ENCODE measurements at places on chromosomes 2 and 18.

DNA sequence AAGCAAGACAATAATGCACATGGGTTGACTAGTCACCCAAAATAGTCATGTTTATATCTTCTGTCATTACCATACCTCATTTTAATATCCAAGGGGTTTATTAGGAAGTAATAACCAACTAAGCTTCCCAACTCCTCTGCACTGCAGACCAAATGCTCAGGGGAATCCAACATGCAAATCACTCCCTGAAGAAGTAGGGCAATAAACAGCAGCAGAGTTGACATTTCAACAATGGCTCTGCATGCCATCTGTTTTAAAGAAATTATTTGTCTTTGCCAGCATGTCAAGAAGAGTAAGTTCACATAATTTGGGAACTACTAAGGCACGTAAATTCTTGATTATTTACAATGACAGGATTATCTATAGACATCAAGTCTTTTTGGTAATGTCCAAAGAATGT is 84.4 kb upstream of the LYPD1 start:
- DNase-seq = no peak

DNA sequence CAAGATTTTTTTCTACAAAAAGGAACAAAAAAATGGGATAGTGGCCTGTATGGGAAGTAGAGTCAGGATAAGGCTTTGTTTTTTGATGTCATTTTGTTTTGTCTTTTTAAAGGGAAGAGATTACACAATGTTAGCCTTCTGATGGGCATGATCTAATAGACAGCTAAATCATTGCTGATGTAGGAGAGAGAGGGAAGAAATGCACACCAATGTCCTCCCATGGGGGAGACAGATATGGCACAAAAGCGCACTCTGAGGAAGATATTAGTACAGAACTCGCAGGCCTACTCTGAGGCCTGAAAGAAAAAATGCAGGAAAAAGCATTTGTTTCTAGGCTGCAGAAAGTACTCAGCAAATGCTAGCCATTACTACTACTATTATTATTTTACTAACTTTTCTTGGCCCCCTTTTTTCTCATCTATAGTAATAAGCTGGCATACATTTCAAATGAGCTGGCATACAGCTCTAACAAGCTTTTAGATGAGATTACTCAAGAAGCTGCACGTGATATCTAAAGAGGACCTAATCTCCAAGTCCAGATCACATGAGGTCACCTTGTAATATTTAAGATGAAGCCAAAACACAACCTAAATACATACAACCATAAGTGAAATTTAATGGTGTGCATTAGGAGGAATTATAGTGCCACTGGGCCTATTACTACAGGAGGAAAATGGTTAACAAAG is 269.4 kb upstream of the TANK start:
- DNase-seq = no peak

DNA sequence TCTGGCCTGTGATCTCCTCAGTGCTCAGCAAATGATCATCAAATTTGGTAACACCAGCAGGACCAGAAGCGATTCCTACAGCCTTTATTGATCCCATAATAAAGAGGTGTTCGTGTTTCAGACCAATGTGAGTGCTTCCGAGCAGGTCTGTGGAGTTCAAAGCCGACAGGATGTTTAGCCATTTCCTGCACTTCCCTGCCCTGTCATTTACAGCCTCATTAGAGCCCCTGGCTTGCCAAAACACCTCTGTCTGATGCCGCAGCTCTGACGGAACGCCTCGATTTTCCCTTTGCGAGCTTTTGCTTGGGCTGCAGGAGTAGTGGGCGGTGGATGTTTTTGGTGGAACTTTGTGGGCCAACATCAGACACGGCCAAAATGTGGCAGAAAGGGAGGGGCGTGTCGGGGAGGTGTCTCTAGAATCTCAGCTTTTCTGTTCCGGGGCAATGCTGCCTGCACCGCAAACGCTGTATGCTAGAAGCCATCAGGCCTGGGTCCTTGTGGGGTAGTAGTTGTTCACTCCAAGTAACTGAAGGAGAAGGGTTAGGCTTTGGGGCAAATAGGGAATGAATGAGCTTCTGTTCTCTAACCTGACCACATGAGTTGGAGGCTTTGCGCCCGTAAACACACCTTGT is 26.1 kb upstream of the INHBB start:
- DNase-seq = no peak

DNA sequence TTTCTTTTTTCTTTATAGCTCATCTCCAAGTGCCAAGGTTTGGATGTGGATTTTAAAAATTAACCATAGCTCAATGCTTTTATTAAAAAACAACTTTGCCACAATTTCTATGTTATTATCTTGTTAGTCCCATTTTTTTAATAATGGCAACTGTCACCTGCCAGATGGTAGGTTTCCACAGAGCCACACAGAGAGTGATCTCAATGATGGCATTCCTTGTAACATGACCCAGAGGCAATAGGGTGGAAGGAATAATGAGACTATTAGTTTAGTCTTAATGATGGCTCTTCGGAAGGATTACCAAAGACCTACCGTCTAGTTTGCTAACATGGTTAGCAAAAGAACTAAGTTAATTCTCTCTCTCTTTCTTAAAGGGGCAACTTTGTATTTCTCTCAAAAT is 64.0 kb downstream of the REL start:
- peak; percentile 17 for DNase-seq

DNA sequence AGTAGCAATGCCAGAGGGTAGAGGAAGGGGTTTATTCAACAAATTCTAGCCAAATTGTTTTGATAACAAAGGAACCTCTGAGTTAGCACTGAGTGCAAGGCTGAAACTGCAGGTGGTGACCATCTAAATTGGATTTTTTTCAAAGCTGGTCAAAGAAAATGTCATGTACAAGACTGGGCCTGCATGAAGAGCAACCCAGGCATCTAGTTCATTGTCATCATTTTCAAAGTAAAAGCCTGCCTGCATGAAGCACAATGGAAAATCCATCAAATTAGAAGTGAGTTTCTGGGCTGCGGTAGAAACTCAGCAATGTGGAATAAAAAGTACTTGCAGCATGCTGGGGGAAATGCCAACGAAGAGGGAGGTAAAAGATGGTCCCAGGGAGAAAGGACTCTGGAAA is 80.8 kb upstream of the PPP1CB start:
- DNase-seq = no peak

DNA sequence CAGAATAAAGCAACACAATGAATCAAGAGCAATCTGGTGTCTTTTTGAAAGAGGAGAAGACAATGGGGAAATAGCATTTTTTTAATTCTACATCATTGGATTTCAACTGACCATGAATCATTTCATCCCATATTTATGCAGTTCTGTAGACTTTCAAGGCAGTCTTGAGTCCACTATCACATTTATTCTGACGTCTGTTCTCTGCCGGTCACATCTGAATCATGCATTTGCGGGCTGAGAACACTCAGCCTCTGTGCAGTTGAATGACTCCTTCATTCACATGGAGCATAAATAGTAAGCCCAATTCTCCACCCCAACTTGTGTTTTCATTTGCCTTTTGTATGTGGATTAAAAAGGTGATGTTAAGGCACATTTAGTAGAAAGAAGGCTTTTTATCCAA is 128.2 kb downstream of the AKAIN1 start:
- no peak for DNase-seq

- DNase-seq = no peak
Observed at GRCh38 chr2:40130251-40130994, 321.5 kb downstream of the SLC8A1 start.

- DNase-seq = no peak
Observed at GRCh38 chr2:130972410-130972809, 120.8 kb downstream of the FAM168B start.

DNA sequence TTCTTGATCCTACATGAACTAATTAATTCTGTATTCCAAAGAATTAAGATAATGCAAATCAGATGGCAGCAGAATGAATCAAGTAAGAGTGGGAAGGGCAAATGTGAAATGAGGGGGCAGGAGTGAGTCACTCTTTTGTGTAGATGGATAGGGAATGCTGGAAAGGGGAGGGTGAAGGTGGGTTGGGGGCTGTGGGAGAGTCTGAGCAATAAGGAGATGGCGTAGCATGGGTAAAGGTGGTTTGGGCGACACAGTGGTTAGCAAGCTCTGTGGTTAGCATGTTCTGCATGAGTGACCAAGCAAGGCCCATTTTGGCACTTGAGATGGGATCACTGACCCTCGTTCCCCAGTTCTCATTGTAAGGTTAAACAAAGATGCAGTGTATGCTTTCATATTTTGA is 20.4 kb downstream of the GPD2 start:
- DNase-seq = no peak

GRCh38 chr2:45736757-45737704 is 85.6 kb downstream of the PRKCE start:
- DNase-seq = no peak

- no peak for DNase-seq
Observed at GRCh38 chr2:64162516-64162915, 18.3 kb upstream of the PELI1 start.

DNA sequence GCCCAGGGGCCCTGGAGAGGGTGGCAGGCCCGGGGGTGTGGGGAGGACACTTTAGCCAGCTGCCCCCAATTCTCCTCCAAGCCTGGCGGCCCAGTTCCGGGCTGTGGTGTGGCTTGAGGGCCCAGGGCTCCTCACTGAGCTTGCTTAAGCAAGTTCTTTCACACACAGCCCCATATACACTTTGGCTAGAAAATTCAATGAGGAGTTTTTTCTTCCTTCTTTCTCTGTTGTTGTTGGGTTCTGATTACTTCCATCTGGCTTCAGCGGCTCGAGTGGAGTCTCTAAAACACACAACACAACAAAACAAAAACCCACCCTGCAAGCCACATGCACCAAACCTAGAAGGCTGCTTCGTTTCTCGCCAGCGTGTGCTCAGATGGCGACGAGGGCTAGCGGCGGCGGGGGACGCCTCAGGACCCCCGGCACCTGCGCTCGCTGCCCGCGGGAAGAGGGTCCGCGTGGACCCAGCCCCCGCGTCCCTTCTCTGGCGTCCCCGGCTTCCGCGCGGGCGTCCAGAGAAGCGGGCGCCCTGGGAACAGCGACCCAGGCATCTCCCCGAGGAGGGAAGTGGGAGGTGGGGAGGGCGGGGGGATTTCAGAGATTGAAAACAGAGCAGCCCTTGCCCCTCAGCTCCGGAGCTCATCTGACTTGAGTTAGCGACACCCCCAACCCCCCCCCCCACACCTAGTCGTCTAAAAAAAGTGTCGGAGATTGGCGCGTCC is 577 bp upstream of the GLI2 start:
- no peak for DNase-seq

- no peak for DNase-seq
Observed at GRCh38 chr2:54720563-54720962, 2.9 kb upstream of the EML6 start.

DNA sequence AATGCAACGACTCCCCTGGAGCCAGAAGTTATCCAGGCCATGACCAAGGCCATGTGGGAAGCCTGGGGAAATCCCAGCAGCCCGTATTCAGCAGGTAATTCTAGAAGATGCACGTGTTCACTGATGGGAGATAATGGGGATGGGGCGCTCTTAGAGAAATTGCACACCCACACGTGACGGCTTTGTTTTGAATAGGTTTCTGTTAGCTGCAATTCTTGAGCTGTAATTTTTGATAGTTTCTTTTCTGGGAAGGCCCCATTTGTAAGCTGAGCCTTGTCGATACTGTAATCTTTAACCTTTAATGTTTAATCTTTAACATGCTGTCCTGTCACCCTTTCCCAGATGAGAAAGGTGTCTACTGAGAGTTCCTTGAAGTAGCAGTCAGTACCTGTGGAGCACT is 3.6 kb downstream of the SCLY start:
- DNase-seq = no peak

DNA sequence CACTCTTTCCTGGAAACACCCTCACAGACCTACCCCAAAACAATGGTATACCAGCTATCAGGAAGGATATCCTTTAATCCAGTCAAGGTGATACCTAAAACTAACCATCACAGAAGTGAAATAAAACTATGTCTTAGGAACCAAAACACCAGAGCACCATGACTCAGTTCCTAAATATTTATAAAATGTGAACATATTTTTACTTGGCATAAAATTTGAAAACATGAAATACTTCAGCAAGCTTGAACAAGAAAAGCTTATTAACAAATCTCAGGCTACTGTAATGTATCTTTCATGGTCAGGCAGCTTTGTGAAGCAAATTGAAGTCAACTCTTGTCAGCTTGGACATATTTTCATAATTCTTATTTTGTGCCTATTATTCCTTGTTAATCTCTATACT is 440.8 kb upstream of the CDH20 start:
- no peak for DNase-seq

GRCh38 chr2:233051241-233052149 is 8.6 kb upstream of the INPP5D start:
- no peak for DNase-seq

GRCh38 chr2:88234760-88235159 is 64.6 kb downstream of the THNSL2 start:
- DNase-seq = no peak

- no peak for DNase-seq
Observed at GRCh38 chr2:182321096-182321495, 105.7 kb downstream of the PDE1A start.

DNA sequence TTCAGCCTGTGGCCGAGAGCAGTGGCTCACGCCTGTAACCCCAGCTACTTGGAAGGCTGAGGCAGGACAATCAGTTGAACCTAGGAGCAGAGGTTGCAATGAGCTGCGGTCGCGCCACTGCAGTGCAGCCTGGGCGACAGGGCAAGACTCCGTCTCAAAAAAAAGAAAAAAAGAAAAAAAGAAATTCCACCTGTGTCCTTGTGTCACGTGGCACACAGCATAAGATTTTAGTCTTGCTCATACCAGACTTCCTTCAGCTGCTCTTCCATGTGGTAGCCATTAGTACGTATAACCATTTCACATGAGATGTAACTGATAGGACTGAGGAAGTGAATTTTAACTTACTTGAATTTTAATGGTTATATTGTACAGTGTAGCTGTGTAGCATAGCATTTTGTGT is 4.0 kb downstream of the NOP58 start:
- DNase-seq = no peak

DNA sequence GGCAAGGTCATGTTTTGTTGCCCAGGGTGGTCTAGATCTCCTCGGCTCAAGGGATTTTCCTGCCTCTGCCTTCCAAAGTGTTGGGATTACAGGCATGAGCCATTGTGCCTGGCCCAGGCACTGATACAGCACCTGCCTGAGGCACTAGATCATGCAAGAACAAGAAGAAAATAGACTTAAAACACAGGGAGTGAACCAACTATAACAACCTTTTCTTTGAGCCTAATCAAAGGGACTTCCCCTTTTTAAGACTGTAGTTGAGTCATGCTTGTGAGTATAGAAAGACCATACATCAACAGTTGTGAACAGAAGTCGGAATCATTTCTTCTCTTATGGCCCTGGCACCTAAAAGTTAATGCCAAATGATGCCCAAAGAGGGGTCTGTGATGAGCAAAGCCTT is 47.9 kb upstream of the MAPRE2 start:
- no peak for DNase-seq

All from NCI-H510A (cell line).